ENCODE measurements at places on chromosomes 2 and 18.
A peak's percentile ranks its signal among the peaks of the same experiment; 100 is the strongest.

DNA sequence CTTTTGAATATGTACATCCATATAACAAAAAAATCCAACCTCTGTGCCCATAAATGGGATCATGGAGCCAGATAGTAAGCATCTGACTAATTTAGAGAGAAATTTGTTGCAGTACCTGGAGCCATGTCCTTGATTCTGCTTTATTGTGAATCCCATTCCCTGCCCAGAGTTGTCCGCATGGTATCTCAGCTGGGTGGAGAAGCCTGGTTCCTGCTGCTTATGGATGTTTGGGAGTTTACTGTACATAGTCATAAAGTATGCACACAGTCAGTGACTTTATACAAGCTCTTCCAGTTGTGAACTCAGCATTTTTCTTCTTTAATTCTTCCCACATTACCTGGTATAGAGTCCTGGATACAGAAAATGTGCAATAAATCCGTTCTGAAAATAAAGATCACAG is 346.0 kb downstream of the FIGN start:
- DNase-seq: no peak

- DNase-seq: no peak
Observed at GRCh38 chr18:58038063-58038462, 6.0 kb upstream of the NEDD4L start.

GRCh38 chr2:160753960-160754359 is 260.4 kb upstream of the RBMS1 start:
- no peak for DNase-seq

DNA sequence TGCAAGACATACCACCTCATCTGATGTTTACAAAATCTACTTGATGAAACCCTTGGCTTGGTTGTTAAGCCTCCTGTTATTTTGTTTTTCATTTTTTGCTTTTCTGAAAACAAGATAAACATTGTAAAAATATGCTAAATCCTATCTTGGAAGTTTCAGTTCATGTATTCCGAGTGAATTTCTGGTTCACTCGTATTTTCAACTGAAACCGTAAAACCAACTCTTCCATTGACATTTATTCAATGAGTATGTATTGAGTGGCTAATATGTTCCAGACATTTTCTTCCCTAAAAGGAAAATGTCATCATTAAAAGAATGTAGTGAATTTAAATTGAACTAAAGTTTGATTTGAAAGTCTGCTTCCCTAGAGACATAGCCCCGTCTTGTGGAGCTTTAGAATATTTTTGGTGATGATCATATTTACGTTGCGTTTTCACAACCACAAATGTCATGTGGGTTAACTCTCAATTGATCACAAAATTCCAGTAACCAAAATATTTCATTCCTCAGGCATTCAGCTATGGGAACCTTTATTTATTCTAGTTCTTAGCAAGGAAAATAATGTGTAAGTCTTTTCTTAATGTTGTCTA is 204.2 kb downstream of the MBD2 start:
- DNase-seq: no peak

DNA sequence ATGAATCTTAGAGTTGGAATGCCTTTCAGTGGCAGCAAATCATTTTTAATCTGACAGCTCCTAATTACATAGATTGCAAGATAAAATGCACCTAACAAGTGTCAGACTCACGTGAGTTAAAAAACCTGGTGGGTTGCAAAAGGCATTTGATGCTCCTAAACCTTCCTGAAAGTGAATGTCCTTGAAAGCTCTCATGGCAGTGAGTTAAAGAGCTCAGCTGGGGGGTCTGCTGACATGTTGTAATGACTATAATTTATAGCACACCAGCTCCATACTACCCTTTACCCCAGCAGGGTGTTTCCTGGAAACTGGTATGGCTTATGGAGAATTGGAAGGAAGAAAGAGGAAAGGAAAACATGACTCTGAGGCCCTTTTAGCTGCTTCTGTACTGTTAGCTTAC is 91.9 kb upstream of the CAVIN2 start:
- DNase-seq: no peak

- no peak for DNase-seq
Observed at GRCh38 chr2:154133823-154134222, 262.1 kb downstream of the GALNT13 start.

DNA sequence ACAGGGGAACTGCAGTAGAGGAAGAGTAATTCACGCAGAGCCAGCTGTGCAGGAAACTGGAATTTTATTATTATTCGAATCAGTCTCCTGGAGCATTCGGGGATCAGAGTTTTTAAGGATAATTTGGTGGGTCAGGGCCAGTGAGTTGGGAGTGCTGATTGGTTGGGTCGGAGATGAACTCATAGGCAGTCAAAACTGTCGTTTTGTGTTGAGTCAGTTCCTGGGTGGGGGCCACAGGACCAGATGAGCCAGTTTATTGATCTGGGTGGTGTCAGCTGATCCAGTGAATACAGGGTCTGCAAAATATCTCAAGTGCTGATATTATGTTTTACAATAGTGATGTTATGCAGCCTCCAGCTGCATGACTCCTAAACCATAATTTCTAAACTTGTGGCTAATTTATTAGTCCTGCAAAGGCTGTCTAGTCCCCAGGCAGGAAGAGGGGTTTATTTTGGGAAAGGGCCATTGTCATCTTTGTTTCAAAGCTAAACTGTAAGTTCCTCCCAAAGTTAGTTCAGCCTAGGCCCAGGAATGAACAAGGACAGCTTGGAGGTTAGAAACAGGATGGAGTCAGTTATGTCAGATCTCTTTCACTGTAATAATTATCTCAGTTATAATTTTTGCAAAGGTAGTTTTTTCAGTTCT is 67.0 kb downstream of the ASAP2 start:
- DNase-seq: no peak

DNA sequence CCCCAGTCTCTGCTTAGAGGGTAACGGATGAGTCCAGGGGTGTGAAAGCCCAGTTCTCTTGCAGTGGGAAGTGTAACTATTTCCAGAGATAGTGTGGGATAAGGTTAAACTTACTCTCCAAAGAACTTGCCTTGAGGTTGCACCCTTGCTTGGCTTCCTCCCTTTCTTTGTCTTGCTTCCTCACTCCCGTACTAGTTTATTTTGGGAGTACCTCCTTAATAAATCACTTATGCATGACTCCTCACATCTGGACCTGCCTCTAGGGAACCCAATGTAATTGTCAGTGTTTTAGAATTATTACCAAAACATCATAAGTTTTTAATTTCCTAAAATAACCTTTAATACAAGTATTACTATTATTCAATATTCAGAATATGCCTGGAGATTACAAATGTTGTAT is 35.2 kb downstream of the CPO start:
- DNase-seq: no peak

DNA sequence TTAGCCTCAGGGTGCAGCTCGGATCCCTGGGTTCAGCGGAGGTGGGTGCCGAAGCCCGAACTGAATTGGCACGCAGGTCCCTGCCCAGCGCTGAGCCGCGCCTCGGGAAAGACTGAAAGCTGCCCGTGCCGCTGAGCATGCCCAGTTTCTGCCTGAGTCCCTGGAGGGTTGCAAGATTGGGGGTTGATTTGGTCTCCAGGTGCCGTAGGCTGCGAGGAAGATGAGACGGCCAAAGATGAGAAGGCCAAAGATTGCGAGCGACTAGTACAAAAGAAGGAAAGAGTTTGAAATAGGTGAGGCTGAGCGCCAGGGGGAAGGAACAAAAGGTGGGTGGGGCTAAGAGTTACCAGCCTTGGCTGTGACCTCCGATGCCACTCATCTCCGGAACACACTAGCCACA is 852 bp upstream of the KCNH7 start:
- peak; percentile 6 for DNase-seq

DNA sequence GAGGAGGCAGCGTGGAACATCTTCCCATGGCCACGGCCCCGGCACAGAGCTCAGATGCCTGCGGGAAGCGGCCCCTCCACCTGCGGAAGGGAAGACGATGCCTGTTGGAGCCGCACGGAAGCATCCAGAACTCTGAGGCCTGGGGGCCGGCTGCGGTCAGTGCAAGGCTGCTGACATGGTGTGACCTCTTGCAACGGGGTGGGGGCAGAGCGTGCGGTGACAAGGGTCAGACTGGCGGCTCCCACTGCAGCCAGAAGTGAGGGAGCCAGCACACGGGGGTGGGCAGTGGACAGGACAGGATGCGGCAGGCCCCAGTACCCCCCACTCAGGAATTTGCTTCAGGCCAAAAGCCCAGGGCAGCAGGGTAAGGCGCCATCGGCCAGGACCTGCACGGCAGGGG is 48.8 kb downstream of the SLC66A2 start:
- no peak for DNase-seq

GRCh38 chr2:48205137-48205798 is 299.0 kb upstream of the FBXO11 start:
- DNase-seq: peak; percentile 99

DNA sequence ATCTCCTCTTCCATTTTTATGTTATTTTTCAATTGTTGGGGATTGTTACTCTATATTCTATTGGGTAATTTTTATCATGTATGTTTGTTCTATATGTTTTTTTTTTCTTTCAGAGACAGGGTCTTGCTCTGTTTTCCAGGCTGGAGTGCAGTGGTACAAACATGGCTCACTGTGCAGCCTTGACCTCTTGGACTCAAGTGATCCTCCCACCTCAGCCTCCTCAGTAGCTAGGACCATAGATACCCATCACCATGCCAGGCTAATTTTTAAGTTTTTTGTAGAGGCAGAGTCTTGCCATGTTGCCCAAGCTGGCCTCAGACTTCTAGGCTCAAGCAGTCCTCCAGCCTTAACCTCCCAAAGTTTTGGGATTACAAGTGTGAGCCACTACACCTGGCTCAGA is 88.7 kb downstream of the TTC27 start:
- DNase-seq: no peak

GRCh38 chr18:25455159-25455558 is 103.2 kb upstream of the ZNF521 start:
- no peak for DNase-seq

GRCh38 chr2:212901604-212902275 is 249.7 kb downstream of the IKZF2 start:
- no peak for DNase-seq

- no peak for DNase-seq
Observed at GRCh38 chr2:201150454-201151020, 32.4 kb upstream of the CASP10 start.

DNA sequence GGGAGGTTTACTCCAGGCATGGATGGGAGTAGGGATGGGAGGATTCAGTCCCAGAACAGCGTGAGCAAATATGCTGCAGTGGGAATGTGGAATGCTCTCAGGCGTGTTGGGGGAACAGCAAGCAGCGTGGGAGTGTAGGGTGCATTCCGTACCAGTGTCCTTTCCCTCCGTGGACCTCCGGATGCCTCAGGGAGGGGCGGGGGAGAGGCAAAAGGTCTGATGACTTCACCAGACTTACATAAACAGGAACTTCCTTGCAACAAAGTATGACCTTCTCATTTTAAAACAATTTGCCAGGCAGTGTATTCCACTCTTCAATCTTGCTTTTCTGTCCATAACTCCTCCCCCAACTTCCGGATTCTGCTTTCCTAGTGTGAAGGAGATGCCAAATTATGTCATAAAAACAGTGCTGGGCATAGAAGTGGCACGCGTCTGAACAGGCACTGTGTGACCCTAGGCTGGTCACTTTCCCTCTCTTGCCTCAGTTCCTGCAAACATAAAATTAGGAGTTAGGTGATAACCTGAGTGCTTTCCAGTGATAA is 36.9 kb downstream of the RPL37A start:
- DNase-seq: no peak

DNA sequence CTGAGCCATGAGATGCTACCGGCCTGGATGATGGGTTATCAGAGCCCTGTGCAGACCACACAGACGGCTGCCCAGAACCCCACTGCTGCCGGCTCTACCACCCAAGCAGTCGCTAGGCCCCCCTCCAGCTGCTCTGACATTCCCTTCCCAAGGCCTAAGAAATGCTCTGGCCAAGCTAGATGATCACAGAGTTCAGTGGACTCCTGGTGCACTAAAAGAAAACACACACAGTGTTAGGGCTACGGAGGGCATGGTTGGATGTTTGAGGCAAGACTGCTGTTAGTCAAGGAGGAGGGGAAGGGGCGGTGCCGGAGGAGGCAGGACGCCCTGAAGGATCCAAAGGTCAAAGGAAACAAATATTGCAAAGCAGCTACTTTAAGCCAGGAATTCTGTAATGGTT is 174.5 kb downstream of the MYCN start:
- no peak for DNase-seq

DNA sequence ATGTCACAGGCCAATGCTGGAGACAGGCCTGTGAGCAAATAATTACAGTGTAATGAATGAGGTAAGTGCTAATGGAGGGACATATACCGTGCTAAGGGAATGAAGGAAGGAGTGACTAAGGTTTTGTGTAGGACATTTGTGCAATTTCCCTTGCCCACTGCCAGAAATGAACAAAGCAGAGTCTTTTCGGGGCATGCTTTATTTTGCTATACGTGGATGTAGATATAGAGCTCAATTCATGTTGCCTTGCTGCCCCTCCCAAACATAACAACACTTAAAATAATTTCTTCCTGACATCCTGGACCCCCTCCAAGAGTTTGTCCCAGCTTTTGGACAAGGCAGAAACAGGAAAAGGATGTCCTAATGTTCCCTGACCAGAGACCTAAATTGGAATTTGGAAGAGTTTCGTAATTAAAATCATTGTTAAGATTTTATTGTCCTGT is 23.7 kb upstream of the CD28 start:
- DNase-seq: no peak

- DNase-seq: no peak
Observed at GRCh38 chr18:57051657-57052044, 95.2 kb upstream of the BOD1L2 start.

DNA sequence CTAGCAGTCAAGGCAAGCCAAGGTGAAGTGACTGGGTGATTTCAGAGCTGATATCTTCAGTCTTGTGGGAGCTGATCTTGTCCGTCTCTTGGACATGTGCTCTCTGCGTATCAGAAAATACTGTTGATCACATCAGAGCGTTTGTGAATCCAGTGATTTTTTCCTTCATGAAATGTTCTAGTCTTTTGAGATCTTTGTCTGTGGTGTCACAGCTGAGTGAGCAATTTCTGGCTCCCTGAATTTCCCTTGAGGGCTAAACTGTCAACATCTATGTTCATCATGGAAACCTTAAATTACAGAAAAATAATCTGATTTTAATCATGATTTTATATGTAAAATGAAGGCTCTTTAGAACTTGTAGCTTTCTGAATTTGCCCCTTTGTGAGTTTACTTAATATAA is 432.0 kb downstream of the CCDC85A start:
- DNase-seq: no peak
